ENCODE measurements at places on chromosomes 5 and 9. TPM values are rescaled to one million over a fixed set of nuclear protein-coding genes. Genes with fewer than 3 reads are reported as not detected.

PCDHB10 gene
- polyA plus RNA-seq = 4.8 TPM

ZFP37 gene
- 5.5 TPM for polyA plus RNA-seq

MELK gene
- 8.9 TPM for polyA plus RNA-seq

HINT2 gene
- polyA plus RNA-seq = 28.6 TPM

SLC45A2 gene
- 0.20 TPM for polyA plus RNA-seq

C9 gene
- 0.23 TPM for polyA plus RNA-seq

PCSK5 gene
- polyA plus RNA-seq = 14.8 TPM

SLC23A1 gene
- 0.13 TPM for polyA plus RNA-seq

F2RL1 gene
- 0.48 TPM for polyA plus RNA-seq
